Frontal cortex (tissue), 4 donors: ENCODE measurements at places on chromosomes 7 and 10.

- DNase-seq, result no peak
These were observed 3.3 kb downstream of the CDHR1 start for GRCh38 chr10:84197643-84198042.

DNA sequence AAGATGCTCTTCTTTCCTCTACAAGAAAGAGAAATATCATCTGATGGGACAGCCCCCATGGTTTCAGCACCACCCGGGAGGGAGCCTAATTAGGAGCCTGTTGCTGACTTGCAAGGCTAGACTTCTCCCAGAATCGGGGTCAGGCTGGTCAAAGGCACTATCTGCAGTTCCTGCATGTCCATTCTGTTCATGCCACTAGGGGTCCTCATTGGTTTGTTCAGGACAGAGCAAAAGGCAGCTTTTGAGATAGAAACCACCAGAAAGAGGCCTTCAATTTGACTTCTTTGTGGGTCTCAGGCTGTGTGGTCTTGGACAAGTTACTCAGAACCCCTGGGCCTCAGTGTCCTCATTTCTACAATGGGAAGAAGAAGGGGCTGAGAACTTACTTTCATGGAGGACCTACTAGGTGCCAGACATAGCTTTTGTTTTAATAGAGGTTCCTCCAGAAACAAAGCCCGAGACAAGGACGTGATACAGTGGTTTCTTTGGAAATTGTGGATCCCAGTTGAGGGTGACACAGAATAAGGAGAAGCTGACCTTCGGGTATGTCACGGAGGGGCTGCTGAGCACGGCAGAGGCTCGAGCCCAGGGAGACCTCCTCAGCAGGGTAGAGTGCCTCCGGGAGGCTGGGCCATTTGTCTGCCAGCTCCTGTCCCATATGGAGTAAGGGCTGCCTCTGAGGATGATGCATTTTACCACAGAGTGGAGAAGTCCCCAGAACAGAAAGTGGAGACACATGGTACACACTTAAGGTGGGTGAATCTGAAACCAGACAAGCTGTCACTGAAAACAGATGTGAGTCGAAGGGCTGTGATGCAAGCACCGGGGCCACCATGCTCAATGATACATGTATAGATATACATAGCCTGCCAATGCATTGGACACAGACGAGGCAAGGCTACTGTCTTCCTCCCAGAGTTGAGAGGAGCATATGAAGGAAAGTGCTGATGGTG lies 33.1 kb upstream of the NEUROD6 start:
- peak; percentile 34 for DNase-seq

- DNase-seq, result no peak
These were observed 17.1 kb downstream of the GBX1 start for GRCh38 chr7:151150388-151150787.

GRCh38 chr10:3150366-3150765 lies 22.2 kb downstream of the PITRM1 start:
- DNase-seq, result no peak

DNA sequence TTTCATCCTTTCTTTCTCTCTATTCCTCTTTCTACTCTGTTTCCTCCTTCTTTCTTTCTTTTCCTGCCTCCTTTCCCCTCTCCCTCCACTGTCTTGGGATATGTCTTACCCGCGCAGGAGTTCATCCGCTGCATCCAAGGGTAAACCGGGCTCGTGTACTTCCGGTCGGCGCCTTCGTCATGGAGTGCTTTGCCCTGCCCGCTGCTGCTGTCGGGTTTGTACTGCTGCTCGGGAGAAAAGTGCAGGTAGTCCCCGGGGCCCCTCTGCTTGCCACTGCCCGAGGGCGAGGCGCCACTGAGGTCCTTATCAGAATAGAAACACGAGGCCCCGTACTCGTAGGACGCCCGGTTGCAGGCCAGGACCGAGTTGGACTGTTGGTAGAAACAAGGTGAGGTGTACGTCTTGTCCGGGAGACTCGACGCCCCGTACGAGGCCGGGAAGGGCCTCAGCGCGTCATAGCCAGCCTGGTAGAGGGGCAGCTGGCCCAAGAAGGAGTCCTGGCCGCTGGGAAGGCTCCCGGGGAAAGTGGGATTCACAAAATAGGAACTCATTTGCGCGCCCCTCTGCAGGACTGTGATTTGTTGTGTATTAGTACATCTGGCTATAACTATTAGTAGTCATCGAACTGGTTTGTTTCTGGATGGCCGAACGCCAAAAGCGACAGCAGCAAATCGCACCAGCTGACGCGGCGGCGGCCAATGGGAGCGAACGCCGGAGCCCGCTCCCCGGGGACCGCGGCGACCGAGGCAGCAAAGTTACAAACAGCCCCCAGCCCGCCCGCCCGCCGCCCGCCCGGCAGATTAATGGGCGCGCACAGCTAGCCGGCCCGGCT lies at the start of gene HOXA6:
Gene HOXA6 (minus strand): TSS at position 576 of the 832 bp plus-strand sequence. CDS start 25 bp downstream, at position 551.
- no peak for DNase-seq

GRCh38 chr10:63173468-63174232 lies 40.5 kb downstream of the NRBF2 start:
- no peak for DNase-seq

- DNase-seq, result no peak
These were observed 10.3 kb downstream of the ZMIZ1 start for GRCh38 chr10:79079054-79079397.

- DNase-seq, result no peak
These were observed 3.5 kb downstream of the ELMO1 start for GRCh38 chr7:37445064-37445723.

DNA sequence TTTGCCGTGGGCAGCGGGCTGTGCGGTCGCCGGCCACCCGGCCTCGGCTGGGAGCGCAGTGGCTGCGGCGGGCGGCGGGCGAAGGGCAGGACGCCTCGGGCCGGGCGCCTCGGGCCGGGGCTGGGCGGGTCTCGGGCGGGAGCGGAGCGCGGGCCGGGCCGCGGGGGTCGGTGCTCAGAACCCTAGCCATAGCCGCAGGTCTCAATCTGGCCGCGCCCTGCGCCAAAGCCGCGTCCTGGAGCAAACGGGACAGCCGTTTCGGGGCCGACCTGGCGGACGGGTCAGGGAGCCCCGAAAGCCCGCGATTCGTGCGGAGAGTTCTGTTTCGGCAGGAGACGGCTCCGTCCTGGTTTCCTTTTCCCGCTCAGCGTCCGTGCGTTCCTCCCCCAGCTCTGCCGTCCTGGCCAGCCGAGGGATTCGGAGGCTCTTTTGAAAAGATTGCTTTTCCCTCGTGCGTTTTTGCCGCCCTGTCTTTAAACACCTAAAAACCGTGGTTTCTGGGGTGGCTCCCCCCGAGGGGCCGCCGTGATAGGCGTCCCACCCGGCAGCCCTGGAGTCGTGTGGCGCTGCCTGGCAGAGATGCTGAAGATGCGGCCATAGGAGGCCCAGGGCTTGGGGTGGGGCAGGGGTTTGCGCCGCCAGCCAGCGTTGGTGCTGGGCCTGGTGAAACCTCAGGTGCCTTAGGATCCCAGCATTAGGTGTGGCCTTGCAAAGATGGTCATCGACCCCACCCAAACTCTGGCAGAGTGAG lies 727 bp downstream of the RET start:
- DNase-seq, result peak; percentile 37

DNA sequence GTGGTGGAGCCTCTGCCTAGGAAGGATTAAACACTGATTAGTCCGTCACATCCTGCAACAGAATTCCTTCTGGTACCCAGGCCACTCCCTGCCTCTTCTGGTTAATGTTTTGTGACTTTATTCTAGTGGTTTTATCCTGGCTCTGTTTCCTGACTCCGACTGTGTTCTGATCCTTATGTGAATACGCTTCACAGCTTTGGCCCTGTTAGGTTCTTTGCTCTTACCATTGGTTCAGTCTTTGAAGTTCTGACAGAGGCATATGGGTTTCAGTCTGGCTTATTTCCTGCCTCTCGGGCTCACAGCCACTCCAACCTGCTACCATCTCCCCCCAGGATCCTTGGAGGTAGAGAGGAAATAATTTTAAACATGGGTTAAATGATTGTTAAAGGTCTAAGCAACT lies 23.2 kb upstream of the FGL2 start:
- DNase-seq, result no peak

- DNase-seq, result no peak
These were observed 188.9 kb downstream of the ADAM12 start for GRCh38 chr10:126199221-126199998.

GRCh38 chr7:130277763-130278643 lies 11.3 kb downstream of the CPA2 start:
- DNase-seq, result peak; percentile 33

DNA sequence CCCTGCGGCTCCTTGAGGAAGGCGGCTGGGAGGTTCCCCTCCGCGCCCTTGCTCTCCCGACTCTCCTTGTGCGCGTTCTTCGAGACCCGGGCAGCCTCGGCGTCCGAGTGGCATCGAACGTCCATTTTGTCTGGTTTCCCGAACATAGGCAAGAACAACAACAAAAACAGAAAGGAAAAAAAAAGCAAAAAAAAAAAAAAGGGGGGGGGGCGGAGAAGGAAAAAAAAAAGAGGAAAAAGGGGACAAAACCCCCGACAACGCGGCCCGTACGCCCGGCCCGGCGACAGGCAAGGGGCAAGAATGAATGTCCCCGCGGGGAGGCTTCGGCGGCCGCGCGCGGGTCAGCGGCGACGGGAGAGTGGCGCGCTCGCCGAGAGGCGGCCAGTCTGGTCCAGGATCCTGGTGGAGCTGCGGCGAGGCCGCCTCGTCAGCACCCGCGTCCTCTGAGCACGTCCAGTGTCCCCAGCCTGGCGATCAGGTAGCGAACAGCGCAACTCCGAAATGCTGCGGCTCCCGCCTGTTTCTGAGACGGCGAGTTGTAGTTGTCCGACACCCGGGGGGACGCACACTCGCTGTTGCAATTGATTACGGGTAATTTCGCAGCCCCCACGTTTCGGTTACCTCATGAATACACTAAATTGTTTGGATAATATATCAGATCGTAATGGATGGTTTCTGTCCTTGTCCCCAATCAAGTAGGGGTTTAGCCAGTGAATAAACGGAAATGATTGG lies at the start of gene VAX1:
Gene VAX1 (minus strand): TSS at position 360 of the 732 bp plus-strand sequence. CDS start 214 bp downstream, at position 146.
- DNase-seq, result peak; percentile 68

DNA sequence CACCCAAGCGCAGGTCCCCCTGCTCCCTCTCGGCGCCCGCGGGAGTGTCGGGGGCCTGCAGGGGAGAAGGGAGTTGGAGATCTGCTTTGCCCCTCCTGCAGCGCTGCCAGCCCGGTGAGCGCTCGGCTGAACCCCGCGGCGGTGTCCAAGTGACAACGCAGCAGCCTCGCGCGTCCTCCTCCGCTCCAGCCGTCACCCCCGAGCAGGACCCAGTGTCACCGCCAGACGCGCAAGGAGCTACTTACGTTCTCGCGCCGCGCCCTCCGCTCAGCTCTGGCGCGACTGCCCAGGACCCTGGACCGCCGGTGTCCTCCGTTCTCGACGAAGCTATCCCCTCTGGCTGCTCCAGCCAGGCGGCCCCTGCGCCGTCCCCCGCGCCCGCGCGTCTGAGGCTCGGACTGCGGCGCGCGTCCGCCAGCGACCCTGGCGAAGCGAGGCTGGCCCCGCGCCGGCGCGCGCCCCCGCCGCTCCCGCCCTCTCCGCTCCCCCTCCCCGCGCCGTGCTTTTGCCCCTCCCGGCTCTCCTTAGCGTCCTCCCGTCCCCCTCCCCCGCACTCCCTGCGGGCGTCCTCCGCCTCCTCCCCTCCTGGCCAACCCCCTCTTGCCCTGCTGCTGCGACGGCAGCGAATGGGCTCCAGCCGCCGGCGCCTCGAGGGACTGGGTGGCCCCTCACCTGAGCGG lies at the start of gene NRCAM:
Gene NRCAM (minus strand): TSS at position 439 of the 680 bp plus-strand sequence. CDS start 216,372 bp downstream, outside the sequence.
- peak; percentile 79 for DNase-seq

- DNase-seq, result no peak
These were observed 35.5 kb downstream of the LAMB1 start for GRCh38 chr7:107967420-107967819.

DNA sequence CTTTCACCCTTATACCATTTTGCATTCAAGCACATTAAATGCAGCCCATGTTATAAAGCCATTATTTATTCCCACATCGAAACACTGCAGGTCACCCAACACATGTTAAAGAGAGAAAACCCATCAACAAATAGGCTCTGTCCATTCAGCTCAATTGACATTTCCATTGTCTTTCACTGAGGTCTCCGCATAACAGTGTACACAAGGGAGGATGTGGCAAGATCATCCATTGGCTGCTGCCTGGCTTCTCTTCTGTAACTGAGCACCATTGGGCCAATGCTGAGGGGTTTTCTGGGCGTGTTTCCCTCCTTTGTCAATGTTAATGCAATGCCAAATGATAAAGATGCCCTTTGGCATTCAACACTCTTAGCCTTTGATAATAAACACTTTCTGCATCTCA lies 278.1 kb upstream of the SP4 start:
- no peak for DNase-seq

GRCh38 chr10:104862-105565 lies 30.2 kb upstream of the ZMYND11 start:
- DNase-seq, result no peak

DNA sequence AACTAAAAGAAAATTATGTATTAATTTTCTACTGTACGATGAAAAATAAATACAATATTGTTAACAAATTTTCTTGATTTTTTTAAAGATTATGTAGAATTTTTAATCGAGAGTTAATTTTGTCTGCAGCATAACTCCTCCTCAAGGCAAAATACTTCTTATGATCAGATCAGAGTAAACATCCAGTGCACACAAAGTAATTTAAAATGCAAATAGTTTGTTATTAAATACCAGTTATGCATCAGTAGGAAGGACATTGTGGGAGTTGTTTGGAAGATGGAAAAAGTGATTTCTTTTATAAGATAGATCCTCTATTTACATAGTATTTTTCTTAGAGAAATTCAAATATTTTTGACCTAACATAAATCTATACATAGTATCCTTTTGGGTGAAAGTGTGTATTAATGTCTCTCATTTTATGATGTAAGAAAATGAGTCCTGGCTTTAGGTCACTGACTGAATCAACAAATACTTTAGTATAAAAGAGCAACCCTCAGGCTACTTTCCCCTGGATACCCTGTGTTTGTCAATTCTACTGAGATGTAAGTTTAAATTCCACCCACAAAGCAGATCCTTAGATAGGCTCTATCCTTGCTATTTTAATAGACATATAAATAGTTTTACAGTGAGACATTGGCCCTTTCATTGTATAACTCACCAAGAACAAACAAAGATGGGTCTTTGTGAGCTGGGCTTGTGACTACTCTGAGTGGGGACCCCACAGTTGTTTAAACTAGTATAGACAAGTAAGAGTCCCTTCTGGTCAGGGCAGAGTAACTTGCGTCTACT lies 1133.7 kb downstream of the GATA3 start:
- DNase-seq, result no peak

- no peak for DNase-seq
These were observed 45.0 kb downstream of the MRC1 start for GRCh38 chr10:17854044-17854652.
